ENCODE measurements at places on chromosomes 5 and 9.

DNA sequence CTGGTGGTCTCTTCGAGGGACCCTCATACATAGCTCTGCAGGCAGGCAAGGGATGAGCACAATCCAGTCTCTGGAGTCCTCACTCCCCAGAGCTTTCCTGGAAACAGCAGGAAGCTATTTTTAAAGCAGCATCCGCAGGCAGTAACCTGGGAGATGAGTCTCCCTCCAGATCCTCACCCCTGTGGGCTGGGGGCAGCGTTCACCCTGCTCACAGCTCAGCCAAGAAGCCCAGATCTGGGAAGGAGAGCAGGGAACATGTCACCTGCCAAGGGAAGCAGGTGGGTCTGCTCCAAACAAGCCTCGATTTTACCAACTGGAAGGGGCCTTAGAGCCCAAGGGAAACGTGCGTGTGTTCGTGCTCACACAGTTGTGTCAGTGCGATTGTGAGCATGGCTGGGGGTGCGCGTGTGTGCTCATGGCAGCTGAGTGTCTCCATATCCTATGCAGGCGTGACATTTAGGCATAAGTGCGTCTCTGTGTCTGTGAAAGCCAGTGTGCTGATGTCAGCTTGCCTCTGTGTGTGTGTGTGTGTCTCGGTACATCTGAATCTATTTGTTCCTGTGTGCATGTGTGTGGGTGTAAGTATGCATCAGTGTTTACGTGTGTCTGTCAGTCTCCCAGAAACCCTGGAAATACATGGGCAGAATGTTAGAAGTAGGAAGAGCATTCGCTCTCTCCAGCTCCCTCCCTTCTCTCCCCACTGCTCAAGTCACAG is 40.6 kb upstream of the CPLX2 start:
- no peak for DNase-seq

DNA sequence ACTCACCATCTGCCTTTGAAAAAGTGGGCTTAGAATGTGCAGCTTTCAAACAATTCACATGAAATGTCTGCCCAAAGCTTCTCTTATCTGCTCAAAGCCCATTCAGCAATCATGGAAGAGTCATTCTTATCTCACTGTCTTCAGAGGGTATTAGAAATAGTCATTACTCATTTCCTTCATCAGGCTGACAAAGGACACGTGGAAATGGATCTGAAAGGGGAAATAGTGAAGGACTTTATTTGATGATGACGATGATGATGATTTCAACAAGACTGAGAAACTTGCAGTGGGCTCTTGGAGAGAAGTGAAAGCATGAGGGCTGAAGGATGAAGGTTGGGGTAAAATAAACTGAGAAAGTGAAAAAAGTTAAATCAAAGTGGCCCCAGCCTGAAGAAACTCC is 194.3 kb downstream of the SMARCA2 start:
- DNase-seq, result no peak

DNA sequence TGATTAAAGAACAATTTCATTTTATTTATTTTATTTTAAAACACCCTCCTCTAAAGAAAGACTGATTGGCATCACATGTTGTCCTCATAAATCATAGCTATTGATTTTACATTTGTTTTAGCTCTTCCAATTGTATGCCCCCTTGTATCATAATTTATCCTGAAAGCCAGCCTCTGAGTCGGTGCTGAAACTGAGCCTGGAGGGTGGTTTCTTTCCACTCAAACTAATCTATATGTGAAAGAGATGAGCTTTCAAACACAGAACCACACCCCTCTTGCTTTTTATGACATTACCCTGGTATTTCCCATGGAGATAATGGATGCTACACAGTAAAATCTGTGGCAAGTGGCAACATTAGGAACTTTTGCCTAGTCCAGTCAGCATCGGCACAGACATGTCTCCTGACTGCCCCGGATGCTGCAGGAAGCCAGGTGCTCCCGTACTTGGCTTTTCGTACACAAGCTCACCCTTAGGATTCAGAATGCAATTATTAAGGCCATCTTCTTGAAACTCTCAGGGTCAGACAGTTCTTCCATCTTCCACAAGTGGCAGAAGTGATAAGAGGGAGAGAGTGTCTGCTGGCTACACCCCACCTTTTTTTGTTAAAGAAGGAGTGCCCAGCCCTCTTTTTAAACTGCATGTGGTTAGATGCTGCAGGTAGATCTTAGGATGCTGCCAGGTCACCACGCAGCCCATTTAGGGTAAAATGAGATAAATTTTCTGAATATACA is 91.1 kb downstream of the SNCAIP start:
- DNase-seq, result no peak

DNA sequence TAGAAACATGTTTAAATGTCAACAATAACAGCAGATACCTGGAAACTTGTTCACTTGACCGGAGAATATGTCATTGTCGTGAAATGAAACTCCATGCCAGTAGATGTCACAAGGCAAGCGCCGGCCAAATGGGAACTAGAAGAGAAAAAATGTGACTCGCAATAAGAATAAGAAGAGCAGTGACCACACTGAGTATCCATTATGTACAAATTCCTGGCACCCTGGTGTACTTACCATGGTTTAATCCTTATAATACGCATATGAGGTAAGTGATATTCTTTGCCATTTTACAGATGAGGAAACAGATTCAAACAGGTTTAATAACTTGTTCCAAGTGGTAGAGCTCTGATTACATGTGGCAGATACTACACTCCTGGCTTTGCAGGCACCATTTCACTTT is 53.9 kb downstream of the TTLL11 start:
- DNase-seq, result no peak

GRCh38 chr5:35842856-35843255 is 13.8 kb upstream of the IL7R start:
- no peak for DNase-seq

DNA sequence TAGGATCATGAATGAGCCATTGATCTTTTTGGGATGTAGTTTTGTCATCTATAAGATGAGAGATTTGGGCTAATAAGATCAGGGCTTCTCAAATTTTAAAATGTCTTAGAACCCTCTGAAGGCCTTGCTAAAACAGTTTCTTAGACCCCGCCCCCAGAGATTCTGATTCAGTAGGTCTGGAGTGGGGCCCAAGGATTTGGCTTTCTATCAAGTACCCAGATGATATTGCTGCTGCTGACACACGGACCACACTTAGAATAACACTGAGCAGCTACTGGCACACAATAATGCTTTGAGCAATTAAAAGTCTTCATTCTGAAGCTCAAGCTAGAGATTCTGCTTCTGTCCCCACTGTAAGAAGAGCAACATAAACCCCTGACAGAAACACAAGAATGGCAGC is 216.7 kb downstream of the SMARCA2 start:
- DNase-seq, result no peak

DNA sequence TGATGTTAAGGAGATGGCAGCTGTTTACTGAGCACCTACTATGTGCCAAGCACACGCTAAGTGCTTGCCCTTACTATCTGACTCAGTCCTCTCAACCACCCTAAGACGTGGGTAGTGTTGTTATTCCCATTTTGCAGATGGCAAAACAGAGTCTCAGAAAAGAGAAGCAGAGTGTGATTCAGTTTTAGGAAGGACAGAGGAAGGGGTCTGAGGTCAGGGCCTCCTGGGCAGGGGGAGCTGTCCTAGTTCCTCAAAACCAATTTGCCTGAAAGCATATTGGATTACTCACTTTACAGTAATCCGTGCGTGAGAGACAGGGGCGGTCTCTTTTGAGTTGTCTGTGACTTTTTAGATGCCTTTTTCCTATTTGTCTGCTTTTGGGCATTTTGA is 23.2 kb downstream of the DNM1 start:
- DNase-seq, result no peak

DNA sequence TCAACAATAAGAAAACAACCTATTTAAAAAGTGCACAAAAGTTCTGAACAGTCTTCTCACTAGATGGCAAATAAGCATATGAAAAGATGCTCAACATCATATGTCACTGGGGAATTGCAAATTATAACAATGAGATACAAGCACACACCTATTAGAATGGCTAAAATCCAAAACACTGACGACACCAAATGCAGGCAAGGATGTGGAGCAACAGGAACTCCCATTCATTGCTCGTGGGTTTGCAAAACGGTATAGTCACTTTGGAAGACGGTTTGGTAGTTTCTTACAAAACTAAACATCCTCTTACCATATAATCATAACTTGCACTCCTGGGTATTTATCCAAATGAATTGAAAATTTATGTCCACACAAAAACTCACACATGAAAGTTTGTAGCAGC is 100.9 kb upstream of the TBC1D2 start:
- no peak for DNase-seq

GRCh38 chr5:159749146-159749545 is 167.1 kb upstream of the ADRA1B start:
- DNase-seq, result no peak

DNA sequence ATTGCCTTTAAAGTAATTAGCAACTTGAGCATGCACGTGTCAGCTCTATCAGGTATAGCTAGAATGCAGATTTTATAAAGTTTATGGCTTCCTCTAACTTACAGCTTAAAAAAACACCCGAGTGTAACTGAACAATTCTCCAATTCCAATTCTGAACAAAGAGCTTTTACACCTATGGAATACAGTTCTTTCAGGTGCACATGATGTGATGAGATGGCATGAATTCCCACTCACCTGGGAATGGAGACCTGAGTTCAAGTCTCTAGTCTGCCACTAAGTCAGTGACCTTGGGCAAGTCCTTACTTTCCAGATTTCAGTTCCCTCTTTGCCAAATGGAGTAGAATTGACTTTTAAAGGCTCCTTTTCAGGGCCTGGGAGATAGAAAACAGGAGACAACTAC is 1.8 kb downstream of the ZFAND5 start:
- no peak for DNase-seq

- no peak for DNase-seq
These were observed 80.1 kb upstream of the CACNA1B start for GRCh38 chr9:137797206-137798120.

GRCh38 chr5:4082966-4083564 is 487.4 kb downstream of the IRX1 start:
- no peak for DNase-seq

DNA sequence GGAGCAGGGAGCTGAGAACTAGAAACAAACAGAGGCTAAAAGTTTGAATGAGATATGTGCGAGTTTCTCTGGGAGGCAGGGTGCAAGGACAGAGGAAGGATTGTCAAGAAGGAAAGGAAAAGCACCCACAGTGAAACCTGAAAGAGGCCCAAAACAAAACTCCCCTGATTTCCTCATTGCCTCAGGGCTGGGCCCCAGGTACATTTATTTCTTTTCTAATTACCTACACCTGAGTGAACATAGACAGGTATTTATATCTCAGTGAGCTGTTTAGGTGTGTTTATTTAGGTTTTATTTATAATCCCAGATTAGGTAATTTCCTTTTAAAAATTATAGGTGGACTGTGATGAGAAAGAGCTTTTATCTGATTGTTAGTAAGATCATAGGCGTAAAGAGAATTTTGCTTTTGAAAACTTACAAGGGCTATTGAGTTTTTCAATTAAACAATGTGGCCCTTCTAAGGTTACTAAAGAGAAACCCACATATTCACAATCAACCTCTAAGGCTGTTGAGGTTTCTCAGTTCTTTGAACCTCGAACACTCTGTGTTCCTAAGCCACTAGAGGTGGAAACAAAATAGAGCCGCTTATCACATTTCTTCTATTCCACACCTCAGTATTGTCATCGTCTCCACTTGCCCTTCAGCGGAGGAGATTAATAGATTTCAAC is 344.8 kb downstream of the ZNF608 start:
- no peak for DNase-seq

All from GM18507 (cell line).